Liver (tissue), 10 donors: ENCODE measurements at places on chromosomes 2 and 18. TPM values are rescaled to one million over a fixed set of nuclear protein-coding genes. Genes with fewer than 3 reads are reported as not detected.

Gene SIX3
- polyA plus RNA-seq: not detected

DNA sequence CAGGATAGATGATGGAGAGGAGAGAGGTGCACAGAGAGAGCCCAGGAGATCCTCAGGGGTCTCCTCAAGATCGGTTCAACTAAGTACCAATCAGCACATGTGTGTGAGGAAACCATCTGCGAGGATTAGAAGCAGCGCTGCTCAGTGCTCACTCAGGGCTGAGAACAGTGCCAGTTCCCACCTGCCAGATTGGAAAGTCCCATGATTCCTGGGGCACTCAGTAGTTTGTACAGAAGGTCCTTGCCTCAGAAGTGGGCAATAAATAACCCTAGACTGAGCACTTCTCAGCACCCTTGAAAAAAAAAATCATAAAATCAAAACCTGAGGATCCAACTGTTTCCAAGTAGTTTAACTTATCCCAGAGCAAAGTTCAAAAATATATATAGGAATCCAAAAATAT, 53.8 kb downstream of the SEMA4F start:
- H3K27me3 ChIP-seq: no peaks in the 10 kb centered on the region
- H3K4me1 ChIP-seq: no peaks in the 10 kb centered on the region
- H3K4me3 ChIP-seq: no peak overlapping the region

DNA sequence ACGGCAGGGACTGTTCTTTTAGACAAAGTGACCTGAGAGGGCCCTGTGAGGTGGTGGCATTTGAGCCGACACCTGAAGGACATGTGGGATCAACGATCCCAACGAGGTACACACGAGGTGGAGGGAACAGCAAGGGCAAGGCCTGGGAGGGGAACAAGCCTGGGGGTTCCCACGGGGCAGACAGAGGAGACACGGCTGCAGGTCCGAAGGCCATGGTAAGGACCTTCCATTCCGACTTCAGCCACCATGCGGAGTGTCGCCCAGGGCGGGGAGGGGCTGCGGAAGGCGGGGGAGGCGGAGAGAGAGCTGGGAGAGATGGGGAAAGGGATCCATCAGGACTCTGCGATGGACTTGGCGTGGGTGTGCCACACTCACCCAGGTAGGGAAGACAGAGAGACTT, 151.8 kb downstream of the HDAC4 start:
- H3K27me3 ChIP-seq: no peaks in the 10 kb centered on the region
- peaks cover 4% of the 10 kb centered on the region for H3K4me1 ChIP-seq
- no peaks in the 10 kb centered on the region for H3K36me3 ChIP-seq
- H3K27ac ChIP-seq: no peak overlapping the region
- H3K4me3 ChIP-seq: no peak overlapping the region

- DNase-seq: no peak
- H3K27ac ChIP-seq: no peak overlapping the region
- H3K4me1 ChIP-seq: no peaks in the 10 kb centered on the region
- no peak overlapping the region for H3K4me3 ChIP-seq
- H3K27me3 ChIP-seq: no peaks in the 10 kb centered on the region
Measured at GRCh38 chr2:189409131-189409530, 32.1 kb upstream of the WDR75 start.

Gene RBKS
- 15.8 TPM for polyA plus RNA-seq

Gene IL36B
- polyA plus RNA-seq: not detected

Gene LCT
- not detected for polyA plus RNA-seq

DNA sequence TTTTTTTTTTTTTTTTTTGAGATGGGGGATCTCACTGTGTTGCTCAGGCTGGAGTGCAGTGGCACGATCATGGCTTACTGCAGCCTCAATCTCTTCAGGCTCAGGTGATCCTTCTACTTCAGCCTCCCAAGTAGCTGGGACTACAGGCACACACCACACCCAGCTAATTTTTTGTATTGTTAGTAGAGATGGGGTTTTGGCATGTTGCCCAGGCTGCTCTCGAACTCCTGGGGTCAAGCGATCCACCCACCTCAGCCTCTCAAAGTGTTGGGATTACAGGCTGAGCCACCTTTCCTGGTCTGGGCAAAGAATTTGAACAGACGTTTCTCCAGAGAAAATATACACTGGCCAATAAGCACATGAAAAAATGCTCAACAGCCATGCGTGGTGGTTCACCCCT, 2.9 kb upstream of the SNRNP200 start:
- no peak for DNase-seq
- H3K4me1 ChIP-seq: peaks cover 2% of the 10 kb centered on the region
- H3K27me3 ChIP-seq: no peaks in the 10 kb centered on the region
- H3K36me3 ChIP-seq: no peaks in the 10 kb centered on the region
- H3K4me3 ChIP-seq: no peak overlapping the region

Gene MBP
- polyA plus RNA-seq: 14.1 TPM

DNA sequence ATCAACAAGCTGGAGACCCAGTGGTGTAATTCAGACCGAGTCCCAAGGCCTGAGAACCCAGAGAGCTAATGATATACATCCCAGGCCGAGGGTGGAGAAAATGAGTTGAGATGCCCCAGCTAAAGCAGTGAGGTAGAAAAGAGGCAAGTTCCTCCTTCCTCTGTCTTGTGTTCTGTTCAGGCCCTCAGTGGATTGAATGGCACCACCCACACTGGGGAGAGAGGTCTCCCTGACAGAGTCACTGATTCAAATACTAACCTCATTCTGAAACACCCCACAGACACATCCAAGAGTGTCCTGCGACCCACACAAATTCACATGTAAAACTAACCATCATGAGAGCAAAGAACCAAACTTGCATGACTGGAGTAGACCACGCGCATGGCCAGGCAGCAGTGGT, 215.3 kb downstream of the ANAPC1 start:
- peaks cover 5% of the 10 kb centered on the region for H3K4me1 ChIP-seq
- H3K36me3 ChIP-seq: no peaks in the 10 kb centered on the region
- no peak overlapping the region for H3K4me3 ChIP-seq
- H3K27ac ChIP-seq: no peak overlapping the region
- DNase-seq: peak; percentile 24
- H3K27me3 ChIP-seq: no peaks in the 10 kb centered on the region

- no peaks in the 10 kb centered on the region for H3K27me3 ChIP-seq
- H3K27ac ChIP-seq: peak overlapping the region; percentile 81
- peak; percentile 54 for DNase-seq
- H3K36me3 ChIP-seq: no peaks in the 10 kb centered on the region
- H3K4me1 ChIP-seq: peaks cover 4% of the 10 kb centered on the region
Measured at GRCh38 chr2:179263446-179264367, 925 bp downstream of the SESTD1 start.

DNA sequence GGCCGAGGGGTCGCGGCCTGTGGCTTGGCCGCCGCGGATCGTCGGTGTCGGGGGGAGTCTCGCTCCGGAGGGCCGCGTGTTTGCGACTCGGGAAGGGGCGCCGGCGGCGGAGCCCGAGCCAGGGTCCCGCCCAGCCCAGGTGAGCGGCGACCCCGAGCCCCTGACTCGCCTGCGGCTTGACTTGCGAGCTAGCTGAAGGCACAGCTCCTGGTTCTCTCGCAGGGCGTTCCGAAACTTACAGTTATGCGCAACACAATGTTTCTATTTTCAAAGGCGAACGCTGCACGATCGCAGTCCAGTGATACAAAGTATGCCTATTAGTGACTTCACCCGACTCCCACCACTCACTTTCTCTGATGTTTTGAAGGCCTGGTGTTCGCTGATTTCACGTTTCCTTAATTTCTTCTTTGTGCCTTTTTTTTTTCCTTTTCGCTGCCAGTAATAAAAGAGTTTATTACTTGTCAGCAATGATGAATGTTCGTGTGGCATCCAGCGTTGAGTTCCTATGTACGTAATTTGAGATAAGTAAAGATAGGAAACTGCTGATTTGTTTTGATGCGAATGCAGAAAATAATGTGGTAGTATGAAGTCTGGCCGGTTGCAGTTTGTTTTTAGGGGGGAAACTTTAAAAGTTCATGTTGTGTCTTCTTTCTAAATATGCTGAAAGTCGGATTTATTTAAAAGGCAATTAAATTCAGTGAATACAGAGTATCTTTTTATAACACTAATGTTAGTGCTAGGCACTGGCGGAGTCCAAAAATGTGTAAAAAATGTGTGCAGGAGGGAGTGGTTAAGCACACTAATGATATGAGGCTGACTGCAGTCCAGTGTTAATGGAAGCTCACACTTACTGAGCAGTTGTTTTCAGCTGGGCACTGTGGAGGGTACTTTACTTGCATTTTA, 706 bp downstream of the UBXN2A start:
- H3K27me3 ChIP-seq: no peaks in the 10 kb centered on the region
- no peak for DNase-seq
- peak overlapping the region; percentile 78 for H3K27ac ChIP-seq
- peaks cover 24% of the 10 kb centered on the region for H3K4me1 ChIP-seq
- peak overlapping the region; percentile 91 for H3K4me3 ChIP-seq

Gene SLC9A2
- polyA plus RNA-seq: 0.01 TPM

Gene ZNF24
- polyA plus RNA-seq: 29.2 TPM

- no peak for DNase-seq
- H3K36me3 ChIP-seq: no peaks in the 10 kb centered on the region
- peaks cover 21% of the 10 kb centered on the region for H3K4me1 ChIP-seq
- no peak overlapping the region for H3K27ac ChIP-seq
- no peak overlapping the region for H3K4me3 ChIP-seq
Measured at GRCh38 chr2:191255271-191255670, 10.1 kb downstream of the MYO1B start.

Gene SLC5A7
- polyA plus RNA-seq: not detected

DNA sequence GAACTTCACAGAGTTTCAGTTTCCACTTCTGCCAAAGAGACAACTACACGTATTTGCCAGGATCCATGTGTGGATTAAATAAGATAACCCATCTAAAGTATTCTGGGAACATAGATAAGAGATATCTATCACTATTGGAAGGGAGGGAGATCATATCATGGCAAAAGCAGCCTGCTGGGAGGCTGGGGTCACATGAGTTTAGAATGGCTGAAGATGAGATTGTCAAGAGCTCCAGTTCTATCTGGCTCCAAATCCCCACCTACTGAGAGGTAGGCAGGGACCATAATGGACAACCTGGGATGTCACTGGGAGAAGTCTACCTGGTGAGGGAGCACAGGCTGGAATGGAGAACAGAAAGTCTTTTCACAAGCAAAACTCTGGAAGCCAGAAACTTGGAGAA, 192.6 kb upstream of the ST6GAL2 start:
- DNase-seq: no peak
- no peaks in the 10 kb centered on the region for H3K27me3 ChIP-seq
- H3K36me3 ChIP-seq: no peaks in the 10 kb centered on the region

DNA sequence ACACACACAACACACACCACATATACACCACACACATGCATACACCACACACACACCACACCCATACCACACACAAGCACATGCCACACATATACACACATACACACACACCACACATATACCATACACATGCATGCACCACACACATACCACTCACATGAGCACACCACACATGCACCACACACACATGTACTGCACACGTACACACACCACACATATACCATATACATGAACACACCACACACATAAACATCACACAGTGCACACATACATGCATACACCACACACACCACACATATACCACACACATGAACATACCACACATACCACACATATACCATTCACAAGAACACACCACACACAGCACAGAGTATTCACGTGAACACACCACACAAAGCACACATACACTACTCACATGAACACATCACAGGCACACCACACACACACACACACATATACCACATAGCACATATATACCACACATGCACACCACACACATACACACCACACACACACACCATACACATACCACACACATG, 219.9 kb upstream of the RAB6C start:
- no peak for DNase-seq
- no peaks in the 10 kb centered on the region for H3K36me3 ChIP-seq
- no peak overlapping the region for H3K27ac ChIP-seq
- no peaks in the 10 kb centered on the region for H3K27me3 ChIP-seq
- no peaks in the 10 kb centered on the region for H3K4me1 ChIP-seq
- H3K4me3 ChIP-seq: no peak overlapping the region

DNA sequence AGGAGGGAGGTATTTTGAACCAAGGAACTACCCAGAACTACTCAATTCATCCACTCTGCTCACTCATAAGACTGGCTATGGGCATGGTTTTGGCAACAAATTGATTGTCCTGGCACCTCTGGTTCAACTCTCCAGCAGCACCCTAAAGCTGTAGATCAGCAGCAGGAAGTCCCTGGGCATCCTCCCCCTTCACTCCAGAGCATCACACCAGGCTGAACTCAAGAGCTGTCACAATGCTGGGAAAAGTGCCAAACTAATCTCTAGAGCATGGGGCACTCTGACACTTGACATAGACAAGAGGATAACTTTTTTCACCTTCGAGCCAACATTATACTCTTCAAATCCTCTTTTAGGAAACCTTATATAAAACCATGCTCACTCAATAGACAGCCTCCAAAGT, 154.1 kb upstream of the RBBP8 start:
- no peaks in the 10 kb centered on the region for H3K27me3 ChIP-seq
- no peak overlapping the region for H3K27ac ChIP-seq
- no peak for DNase-seq
- H3K36me3 ChIP-seq: no peaks in the 10 kb centered on the region

- no peaks in the 10 kb centered on the region for H3K4me1 ChIP-seq
- no peak for DNase-seq
- H3K27me3 ChIP-seq: no peaks in the 10 kb centered on the region
- H3K4me3 ChIP-seq: no peak overlapping the region
- no peak overlapping the region for H3K27ac ChIP-seq
Measured at GRCh38 chr2:135162377-135162776, 110.3 kb downstream of the RAB3GAP1 start.

DNA sequence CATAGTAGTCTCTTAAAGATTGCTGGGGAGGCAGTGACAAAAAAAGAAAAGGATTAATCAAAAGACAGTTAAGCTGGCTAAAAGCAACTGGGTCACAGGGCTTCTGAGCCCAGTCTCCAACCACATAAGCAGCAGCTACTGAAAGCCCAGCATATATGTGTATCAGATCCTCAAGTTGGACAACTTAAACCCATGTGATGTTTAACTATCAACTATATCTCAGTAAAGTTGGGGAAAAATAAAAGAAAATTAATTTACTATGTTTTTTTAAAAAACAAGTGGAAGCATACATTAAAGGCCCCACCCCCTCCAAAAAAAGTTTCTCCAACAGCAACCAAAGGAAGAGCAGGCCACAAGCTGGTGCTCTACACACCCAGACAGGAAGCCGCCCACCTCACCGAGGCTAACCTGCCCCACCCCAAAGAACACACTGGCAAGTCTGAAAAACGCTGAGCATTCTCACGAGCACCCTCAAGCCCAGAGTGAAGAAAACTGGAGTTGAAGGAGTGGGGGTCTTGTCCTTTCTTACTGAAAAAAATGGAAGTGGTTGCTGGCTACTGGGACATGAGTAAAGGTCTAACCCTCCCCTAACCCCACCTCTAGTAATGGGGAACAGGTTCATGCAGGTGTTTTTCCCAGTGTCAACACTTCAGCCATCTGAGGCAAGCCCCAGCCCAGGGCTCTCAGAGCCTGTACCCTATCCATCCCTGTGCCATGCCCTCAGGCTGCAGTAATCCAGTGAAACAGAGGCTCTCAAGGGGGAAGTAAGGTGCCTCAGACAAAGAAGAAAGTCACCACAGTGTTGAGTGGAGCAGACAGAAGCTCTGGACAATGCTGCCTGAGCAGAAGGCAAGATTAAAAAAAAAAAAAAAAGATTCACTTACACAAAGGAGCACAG, 106.3 kb downstream of the GYPC start:
- no peak overlapping the region for H3K27ac ChIP-seq
- no peak overlapping the region for H3K4me3 ChIP-seq
- H3K36me3 ChIP-seq: no peaks in the 10 kb centered on the region
